ENCODE measurements at places on chromosomes 6 and 20. TPM values are rescaled to one million over a fixed set of nuclear protein-coding genes. Genes with fewer than 3 reads are reported as not detected.

CALHM4 gene
- not detected for total RNA-seq

RAD21L1 gene
- total RNA-seq = not detected

BPI gene
- total RNA-seq = not detected

HLA-DOB gene
- 0.29 TPM for total RNA-seq

IL22RA2 gene
- not detected for total RNA-seq

DZANK1 gene
- 1.3 TPM for total RNA-seq

SCRT2 gene
- total RNA-seq = not detected

IYD gene
- total RNA-seq = not detected

PROCR gene
- total RNA-seq = 49.1 TPM

OR12D3 gene
- total RNA-seq = not detected

ZBTB2 gene
- 8.9 TPM for total RNA-seq

FAM83C gene
- total RNA-seq = not detected

ASIP gene
- total RNA-seq = not detected

SYCP2 gene
- 0.50 TPM for total RNA-seq

CHRNA4 gene
- not detected for total RNA-seq

CLIC5 gene
- total RNA-seq = not detected

RTF2 gene
- total RNA-seq = 119 TPM

ZBTB12 gene
- 9.8 TPM for total RNA-seq

NOTCH4 gene
- total RNA-seq = 1.3 TPM

ADGB gene
- total RNA-seq = not detected

TSHZ2 gene
- 0.33 TPM for total RNA-seq

ZNF391 gene
- total RNA-seq = 1.8 TPM

RBM24 gene
- 0.29 TPM for total RNA-seq

Data from smooth muscle cell of trachea (primary cell).